CD8-positive, alpha-beta T cell (primary cell): ENCODE measurements at places on chromosomes 4 and X.

GRCh38 chr4:73764513-73764912, 24.1 kb downstream of the CXCL8 start:
- no peak for DNase-seq

GRCh38 chrX:101409043-101409442, 1.0 kb downstream of the HNRNPH2 start:
- DNase-seq, result no peak

GRCh38 chr4:138014590-138015288, 227.4 kb downstream of the SLC7A11 start:
- no peak for DNase-seq

- no peak for DNase-seq
Measured at GRCh38 chr4:118981171-118981838, 92.7 kb downstream of the SYNPO2 start.

GRCh38 chr4:16217300-16218051, 8.8 kb downstream of the TAPT1 start:
- no peak for DNase-seq

DNA sequence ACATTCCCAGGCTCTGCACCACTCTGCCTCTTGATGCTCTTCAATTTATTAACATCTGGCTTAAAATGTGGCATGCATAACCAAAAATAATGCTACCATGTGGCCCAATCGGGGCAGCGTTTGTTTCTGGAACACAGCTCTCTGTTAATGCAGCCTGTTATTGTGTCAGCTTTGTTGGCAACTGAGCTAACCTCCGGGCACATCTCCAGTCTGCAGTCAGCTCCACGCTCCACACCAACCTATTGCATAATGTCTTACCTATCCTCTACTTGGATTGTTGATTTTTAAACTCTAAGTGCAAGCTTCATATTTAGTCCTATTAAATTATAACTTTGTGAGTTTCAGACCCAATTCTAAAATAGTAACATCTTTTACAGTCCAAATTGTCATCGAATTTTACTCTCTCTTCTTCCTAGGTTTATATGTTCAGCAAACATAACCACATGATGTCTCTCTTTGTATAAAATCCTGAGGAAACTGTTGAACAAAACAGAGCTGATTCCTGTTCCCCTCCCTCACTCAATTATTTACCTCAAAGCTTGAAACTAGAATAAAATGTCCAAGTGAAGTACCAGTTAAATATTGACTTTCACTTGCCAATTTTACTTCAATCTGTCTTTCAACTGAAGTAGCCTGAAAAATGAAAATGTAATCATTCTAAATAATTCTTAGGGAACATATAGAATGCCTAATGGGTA, 92.2 kb upstream of the RAPGEF2 start:
- no peak for DNase-seq

DNA sequence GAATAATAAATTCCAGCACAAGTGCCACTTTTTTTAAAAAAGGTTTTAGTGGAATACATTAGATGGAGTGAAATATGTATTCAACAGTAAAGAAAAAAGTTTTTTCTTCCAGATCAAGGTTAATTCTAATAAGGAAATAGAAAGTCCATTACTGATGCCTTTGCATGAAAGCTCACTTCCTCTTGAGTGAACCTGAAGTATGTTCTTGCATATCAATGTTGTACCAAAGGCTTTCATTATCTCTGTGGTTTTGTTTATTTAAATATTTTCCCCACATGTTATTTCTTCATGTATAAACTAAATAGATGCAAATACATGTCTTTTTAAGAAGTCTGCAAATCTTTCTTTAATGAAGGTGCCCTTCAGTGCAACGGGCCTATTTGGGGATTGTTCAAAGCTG, 307.9 kb downstream of the C4orf33 start:
- DNase-seq, result no peak

DNA sequence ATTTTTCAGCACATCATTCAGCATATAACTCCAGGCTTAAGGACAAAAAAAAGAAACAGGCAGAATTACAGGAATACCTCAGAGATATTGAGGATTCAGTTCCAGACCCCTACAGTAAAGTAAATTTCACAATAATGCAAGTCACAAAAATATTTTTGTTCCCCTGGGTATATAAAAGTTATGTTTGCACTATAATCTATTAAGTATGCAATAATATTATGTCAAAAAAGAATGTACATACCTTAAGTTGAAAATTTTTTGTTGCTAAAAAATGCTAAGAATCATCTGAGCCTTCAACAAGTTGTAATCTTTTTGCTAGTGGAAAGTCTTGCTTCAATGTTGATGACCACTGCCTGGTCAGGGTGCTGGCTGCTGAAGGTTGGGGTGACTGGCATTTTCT, 2532.5 kb downstream of the ARAP2 start:
- no peak for DNase-seq
